Activated CD8-positive, alpha-beta T cell treated with anti-CD3 and anti-CD28 coated beads, Interleukin-2, amount 10 ng/mL, durations not matched to agents 7 days and 5 days (primary cell): ENCODE measurements at places on chromosomes 12 and 14. TPM values are rescaled to one million over a fixed set of nuclear protein-coding genes. Genes with fewer than 3 reads are reported as not detected.

Gene RNASE2
- total RNA-seq = not detected

DNA sequence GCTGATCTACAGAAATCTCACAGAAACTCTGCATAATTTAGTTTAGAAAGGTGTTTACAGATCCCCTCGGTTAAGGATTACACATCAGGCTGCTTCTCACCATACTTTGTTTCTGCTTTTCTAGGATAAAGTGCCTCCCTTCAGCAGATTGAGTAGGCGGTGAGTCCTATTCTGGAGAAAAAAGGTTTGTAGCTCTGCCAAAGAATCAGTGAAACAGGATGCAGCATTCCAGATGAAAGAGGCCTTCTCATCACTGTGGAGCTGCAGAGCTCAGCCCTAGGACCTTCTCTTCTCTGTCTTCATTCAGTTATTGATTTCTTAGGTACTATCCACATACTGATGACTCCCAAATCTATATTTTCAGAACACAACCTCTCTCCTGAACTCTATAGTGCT is 155.5 kb upstream of the KRR1 start:
- DNase-seq = no peak

- DNase-seq = no peak
Observed at GRCh38 chr12:85457016-85457415, 177.0 kb downstream of the ALX1 start.

DNA sequence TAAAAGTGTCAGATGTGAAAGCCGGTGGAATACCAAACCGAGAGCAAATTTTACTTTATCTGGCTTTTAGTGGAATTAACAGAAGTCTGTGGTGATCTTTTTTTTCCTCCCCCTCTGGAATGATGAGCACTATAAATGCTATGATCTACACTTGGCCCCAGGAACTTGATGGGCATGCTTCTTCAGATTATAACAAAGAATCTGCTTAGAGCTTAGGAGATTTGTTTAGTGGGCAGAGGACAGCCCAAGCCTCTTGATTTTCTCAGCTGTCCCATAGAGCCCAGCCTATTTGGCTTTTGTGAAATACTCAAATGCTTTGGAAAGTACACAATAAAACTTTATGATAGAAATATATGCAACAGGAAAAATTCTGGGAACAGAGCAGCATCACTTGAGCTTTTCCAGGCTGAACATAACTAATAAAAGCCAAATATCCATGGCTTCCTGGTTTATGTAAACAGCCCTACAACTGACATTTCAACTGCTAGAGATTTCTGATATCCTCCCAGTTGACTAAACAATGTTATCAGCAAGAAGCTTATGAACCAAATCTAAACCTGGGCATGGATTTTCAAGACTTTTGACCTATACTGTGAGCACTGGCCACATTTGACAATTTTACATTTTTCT is 149.6 kb downstream of the PLXNC1 start:
- no peak for DNase-seq

GRCh38 chr12:91781114-91781513 is 364.5 kb downstream of the BTG1 start:
- DNase-seq = no peak

DNA sequence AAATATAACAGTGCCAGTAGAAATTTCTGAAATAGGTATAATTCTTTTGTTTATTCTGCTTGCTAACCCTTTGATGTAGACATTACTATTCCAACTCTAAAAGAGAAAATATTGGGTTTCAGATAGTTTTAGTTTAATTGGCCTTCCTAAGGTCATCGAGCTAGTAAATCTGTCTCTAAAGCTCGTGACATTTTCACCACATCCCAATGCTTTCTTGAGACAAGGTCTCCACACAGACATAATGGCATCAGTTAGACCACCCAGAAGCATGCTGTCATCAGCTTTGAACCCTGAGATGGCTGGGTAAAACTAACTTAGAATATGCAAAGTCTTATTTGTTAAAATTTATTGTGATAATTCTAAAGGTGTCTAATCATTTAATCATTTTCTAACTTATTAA is 52.0 kb downstream of the PIK3C2G start:
- no peak for DNase-seq

DNA sequence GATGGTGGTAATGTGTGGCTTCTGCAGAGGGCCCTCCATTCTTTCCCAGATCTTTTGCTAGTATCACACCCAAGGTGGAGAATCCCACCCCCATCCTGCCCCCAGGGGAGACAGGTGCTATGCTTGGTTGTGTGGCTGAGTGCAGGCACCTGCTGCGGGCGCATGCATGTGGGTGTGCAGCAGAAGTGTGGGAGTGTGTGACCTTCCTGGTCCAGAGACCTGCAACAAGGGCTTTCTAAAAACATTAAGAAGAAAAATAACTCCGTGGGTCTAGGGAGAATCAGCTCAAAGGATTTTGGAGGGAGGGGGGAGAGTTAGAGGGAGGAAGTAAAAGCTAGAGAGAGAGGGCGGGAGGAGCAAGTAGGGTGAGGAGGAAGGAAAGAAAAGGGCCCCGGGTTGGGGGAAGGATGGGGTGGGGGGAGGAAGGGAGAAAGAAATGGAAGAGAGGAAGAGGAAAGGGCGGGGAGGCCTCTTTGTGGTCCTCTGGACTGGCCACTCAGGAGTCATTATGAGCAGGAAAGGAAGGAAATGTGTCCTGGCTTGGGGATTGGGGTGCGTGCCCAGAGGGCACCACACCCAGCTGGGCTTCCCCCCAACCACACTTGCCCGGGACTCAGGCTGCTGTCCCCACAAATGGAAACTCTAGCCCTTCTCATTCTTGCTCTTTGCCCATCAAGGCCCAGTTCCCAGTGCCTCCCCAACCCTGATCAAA is 3.1 kb upstream of the FIGNL2 start:
- DNase-seq = no peak

GRCh38 chr12:126434412-126434985 is 1369.3 kb downstream of the AACS start:
- DNase-seq = no peak
